ENCODE measurements at places on chromosomes 6 and 20. TPM values are rescaled to one million over a fixed set of nuclear protein-coding genes. Genes with fewer than 3 reads are reported as not detected.

DNA sequence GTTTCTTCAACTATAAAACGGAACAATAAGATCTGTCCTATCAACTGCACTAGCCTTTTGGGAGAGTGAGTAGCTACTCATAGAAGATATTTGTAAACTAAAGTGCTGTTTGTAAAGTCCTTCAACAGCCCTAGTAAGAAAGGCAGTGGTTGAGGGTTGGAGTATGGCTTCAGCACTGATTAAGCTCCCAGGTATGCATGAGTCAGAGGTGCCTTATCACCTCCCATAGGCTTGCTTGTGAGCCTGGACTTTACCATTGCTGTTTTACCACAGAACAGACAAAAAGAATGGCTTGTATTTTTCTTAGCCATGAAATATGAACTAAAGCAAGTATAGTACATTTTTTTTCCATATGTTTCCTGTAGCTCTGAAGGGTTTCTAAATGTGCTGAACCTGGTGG lies 44.1 kb downstream of the SAMD3 start:
- DNase-seq = peak; percentile 97
- H3K4me1 ChIP-seq = peaks cover 8% of the 10 kb centered on the region
- H3K4me3 ChIP-seq = no peak overlapping the region
- H3K27me3 ChIP-seq = no peaks in the 10 kb centered on the region
- peak overlapping the region; percentile 25 for H3K27ac ChIP-seq

- H3K36me3 ChIP-seq = no peaks in the 10 kb centered on the region
- H3K4me3 ChIP-seq = peak overlapping the region; percentile 49
- peaks cover 2% of the 10 kb centered on the region for H3K4me1 ChIP-seq
- DNase-seq = no peak
- no peak overlapping the region for H3K27ac ChIP-seq
Observed at GRCh38 chr6:166861961-166862286, 94.4 kb downstream of the RNASET2 start.

DNA sequence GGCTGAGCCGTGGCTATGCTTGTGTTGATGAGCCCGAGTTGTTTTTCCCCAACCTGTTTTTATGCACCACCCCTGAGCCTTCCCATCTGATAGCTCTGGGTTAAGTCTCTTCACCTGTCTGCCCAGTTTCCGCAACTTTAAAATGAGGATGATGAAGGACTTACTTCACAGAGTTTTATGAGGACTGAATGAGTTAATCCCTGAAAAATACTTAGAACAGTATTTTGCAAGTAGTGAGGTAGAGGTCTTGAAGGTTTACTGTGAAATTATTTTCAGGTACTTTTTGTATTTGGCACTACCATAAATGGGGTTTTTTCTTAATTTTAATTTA lies 3.2 kb downstream of the MTG2 start:
- peaks cover 19% of the 10 kb centered on the region for H3K4me1 ChIP-seq
- no peaks in the 10 kb centered on the region for H3K27me3 ChIP-seq
- H3K36me3 ChIP-seq = peaks cover 5% of the 10 kb centered on the region
- H3K4me3 ChIP-seq = no peak overlapping the region
- no peak overlapping the region for H3K27ac ChIP-seq

- H3K4me3 ChIP-seq = no peak overlapping the region
Observed at GRCh38 chr6:146154197-146154596, 125.3 kb downstream of the GRM1 start.

- peaks cover 10% of the 10 kb centered on the region for H3K4me1 ChIP-seq
- peaks cover 94% of the 10 kb centered on the region for H3K27me3 ChIP-seq
- DNase-seq = no peak
- no peaks in the 10 kb centered on the region for H3K36me3 ChIP-seq
- H3K4me3 ChIP-seq = peak overlapping the region; percentile 69
Observed at GRCh38 chr6:10411131-10411970, 3.5 kb downstream of the TFAP2A start.

DNA sequence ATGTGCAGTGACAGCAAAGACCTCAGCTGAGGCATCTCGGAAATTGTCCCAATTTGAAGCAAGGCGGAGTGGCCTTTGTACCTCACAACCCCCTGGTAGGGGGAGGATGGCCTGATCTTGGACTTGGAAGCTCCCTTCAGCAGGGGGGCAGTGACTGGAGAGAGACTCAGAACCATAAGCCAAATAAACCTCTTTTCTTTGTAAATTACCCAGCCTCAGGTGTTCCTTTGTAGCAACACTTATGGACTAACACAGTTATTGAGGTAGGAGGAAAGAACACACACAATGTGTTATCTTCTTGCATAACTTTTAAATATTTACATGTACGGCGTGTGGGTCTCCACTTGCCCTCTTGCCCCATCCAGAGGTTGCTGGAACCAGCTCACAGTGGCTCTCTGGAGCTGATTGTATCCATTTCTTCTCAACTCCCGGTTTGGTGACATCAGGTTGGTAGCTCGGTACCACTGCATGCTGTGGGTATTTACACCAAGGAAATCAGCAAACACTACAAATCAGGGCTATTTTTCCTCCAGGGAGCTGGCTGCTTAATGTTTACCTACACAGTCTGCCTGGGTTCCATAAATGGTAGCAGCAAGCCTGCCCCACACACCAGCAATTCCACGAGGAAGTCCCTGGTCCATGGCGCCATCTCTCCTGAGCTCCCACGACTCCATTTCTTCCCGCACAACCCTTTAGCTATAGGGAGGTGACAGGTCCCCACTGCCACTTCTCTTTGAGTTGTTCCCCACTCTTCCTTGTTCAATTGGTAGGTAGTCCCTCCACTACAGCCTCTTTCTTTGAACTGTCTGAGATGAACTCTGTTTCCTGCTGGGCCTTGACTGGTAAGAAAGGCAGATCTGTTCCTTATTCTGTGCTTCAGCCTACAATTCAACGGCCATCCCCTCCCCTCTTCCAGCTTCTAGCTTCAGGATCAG lies 54.3 kb upstream of the TASP1 start:
- H3K36me3 ChIP-seq = no peaks in the 10 kb centered on the region
- no peak overlapping the region for H3K4me3 ChIP-seq
- no peaks in the 10 kb centered on the region for H3K4me1 ChIP-seq
- no peak for DNase-seq

DNA sequence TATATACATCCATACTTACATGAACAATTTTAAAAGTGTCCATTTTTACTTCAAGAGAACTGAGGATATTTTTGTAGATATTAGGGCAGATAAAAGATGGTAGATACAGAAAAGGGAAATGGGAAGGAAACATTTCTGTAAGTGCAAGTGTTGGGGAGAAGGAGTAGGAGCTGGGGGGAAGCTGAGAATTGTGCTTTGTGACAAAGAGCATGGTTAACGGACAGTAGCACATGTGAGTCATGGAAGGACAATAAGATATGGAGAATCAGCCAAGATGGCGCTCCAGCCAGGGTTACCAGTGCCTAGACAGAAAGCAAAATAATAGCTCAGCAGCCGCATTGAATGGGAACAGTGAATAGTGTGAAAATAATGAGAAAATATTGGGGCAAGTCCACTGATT lies 12.7 kb upstream of the HLA-DRB1 start:
- DNase-seq = no peak
- H3K4me3 ChIP-seq = no peak overlapping the region
- H3K36me3 ChIP-seq = no peaks in the 10 kb centered on the region
- H3K4me1 ChIP-seq = no peaks in the 10 kb centered on the region
- H3K27ac ChIP-seq = no peak overlapping the region

DNA sequence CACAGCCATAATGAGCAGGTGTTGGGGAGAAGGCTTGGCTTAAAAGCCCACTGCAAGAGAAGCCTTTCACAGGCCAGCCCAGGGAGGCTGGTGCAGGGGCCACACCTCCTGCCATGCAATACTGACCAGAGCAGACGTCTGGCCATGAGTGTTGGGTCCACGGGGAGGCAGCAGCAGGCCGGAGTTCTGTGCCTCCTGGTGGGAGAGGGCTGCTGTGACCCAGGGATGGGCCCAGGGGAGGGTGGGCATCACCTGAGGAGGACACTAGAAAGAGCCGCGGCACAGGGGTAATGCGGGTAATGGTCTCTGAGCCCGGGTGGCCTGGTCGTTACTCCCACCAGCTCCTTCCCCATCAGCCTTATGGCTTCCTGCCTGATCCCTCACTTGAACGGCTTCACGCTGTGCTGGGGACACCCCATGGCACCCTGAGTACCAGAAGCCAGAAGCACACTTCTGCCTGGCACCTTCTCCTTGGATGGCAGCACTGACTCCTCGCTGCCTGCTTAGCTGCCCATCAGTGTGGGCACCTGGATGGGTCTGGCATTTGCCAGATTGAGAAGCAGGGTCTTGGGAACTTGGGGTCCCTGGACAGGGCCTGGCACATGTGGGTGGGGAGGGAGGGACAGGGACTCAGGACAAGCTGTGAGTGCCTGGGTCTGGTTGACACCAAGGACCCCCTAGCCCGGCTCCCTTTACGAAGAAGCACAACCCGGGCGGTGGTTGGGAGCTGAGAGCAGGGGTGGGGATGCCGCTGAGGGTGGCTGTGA lies 108.8 kb downstream of the ASXL1 start:
- DNase-seq = no peak
- no peaks in the 10 kb centered on the region for H3K27me3 ChIP-seq
- peak overlapping the region; percentile 78 for H3K27ac ChIP-seq
- H3K36me3 ChIP-seq = no peaks in the 10 kb centered on the region

GRCh38 chr20:24962182-24962492 lies 13.1 kb downstream of the CST7 start:
- no peak overlapping the region for H3K4me3 ChIP-seq
- peaks cover 6% of the 10 kb centered on the region for H3K36me3 ChIP-seq

DNA sequence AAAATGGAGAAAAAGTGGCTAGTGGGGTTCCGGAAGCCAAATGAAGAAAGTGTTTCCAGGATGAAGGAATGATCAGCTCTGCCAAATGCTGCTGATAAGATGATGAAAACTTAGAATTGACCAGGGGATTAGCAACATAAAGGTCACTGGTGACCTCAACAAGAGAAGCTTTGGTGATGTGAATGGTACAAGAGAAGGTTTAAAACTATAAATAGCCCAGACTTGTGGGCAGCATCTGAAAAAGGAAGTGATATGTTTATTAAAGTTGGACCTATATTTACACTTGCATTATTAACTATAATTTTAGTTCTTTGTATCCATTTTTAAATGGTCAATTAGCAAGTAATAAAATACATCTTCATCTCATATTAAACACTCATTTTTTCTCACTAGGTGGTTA lies 45.1 kb downstream of the CGA start:
- H3K4me3 ChIP-seq = no peak overlapping the region
- H3K36me3 ChIP-seq = no peaks in the 10 kb centered on the region

DNA sequence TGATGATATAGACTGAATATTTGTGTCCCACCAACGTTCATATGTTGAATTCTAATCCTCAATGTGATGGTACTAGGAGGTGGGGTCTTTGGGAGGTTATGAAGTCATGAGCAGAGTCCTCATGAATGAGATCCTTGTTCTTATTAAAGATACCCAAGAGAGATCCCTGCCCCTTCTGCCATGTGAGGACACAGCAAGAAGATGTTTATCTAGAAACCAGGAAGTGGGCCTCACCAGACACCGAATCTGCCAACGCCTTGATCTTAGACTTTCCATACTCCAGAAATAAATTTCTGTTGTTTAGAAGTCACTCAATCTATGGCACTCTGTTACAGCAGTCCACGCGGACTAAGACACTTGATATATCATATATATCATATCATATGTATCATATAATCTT lies 67.7 kb upstream of the GCM1 start:
- H3K36me3 ChIP-seq = no peaks in the 10 kb centered on the region
- H3K4me3 ChIP-seq = no peak overlapping the region
- H3K27ac ChIP-seq = no peak overlapping the region
- no peaks in the 10 kb centered on the region for H3K4me1 ChIP-seq

GRCh38 chr6:56292505-56293181 lies 45.3 kb upstream of the COL21A1 start:
- DNase-seq = peak; percentile 35
- no peak overlapping the region for H3K27ac ChIP-seq
- H3K4me3 ChIP-seq = no peak overlapping the region

GRCh38 chr6:27066381-27066780 lies 181.1 kb upstream of the PRSS16 start:
- H3K27me3 ChIP-seq = peaks cover 2% of the 10 kb centered on the region
- no peaks in the 10 kb centered on the region for H3K36me3 ChIP-seq
- no peak for DNase-seq
- no peak overlapping the region for H3K27ac ChIP-seq

GRCh38 chr20:47672886-47673670 lies 112.2 kb downstream of the SULF2 start:
- no peak overlapping the region for H3K4me3 ChIP-seq
- no peak for DNase-seq
- no peaks in the 10 kb centered on the region for H3K4me1 ChIP-seq
- H3K36me3 ChIP-seq = no peaks in the 10 kb centered on the region
- H3K27me3 ChIP-seq = no peaks in the 10 kb centered on the region

DNA sequence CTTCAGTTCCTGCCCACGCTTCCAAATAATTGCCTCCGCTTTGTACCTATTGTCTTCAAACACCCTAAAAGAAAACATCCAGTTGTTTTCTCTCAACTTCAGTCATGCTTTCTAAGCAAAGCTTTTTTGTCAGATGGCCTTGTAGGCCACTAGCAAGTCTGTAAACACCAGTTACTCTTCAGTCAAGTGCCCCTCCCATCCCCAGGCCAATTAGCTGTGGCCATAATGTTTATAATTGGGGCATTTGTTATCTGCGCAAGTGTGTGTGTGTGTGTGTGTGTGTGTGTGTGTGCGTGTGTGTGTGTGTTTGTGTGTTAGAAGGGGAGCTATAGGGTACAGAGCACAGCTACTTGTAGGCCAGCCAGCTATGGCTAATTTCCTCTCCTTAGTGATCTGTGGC lies 272.4 kb upstream of the MARCKS start:
- no peak for DNase-seq
- no peak overlapping the region for H3K4me3 ChIP-seq
- H3K36me3 ChIP-seq = no peaks in the 10 kb centered on the region
- no peak overlapping the region for H3K27ac ChIP-seq

- peaks cover 44% of the 10 kb centered on the region for H3K4me1 ChIP-seq
- DNase-seq = no peak
- H3K36me3 ChIP-seq = no peaks in the 10 kb centered on the region
- no peak overlapping the region for H3K4me3 ChIP-seq
- peak overlapping the region; percentile 18 for H3K27ac ChIP-seq
Observed at GRCh38 chr20:43939762-43940121, 25.1 kb downstream of the TOX2 start.

DNA sequence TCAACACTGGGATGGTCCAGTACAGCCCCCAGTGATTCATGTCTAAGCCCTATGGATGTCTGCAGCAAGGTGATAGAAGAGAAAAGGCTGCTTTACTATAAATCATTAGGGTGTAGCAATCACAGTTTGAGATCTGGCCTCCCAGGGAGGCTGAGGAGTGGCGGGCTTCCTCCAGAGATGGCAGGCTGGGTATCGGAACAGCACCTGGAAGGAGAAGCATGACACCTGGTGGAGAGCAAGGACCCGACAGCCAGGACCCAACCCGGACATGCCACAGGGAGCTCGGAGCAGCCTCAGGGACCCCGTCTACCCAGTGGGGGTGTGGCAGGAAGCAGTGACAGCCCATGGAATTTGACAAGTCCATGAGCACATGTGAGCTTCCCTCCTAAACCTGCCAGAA lies 114.8 kb upstream of the CD93 start:
- H3K27ac ChIP-seq = no peak overlapping the region
- no peak overlapping the region for H3K4me3 ChIP-seq
- H3K36me3 ChIP-seq = no peaks in the 10 kb centered on the region
- peaks cover 19% of the 10 kb centered on the region for H3K27me3 ChIP-seq

Gene C20orf204
- 0.99 TPM for total RNA-seq

Gene RTF2
- total RNA-seq = 81.4 TPM

Gene ADGB
- total RNA-seq = not detected

Measured in astrocyte (in vitro differentiated cells and primary cell).